A673 (cell line): ENCODE measurements at places on chromosomes 13 and 19. TPM values are rescaled to one million over a fixed set of nuclear protein-coding genes. Genes with fewer than 3 reads are reported as not detected.

Gene ZNF468
- total RNA-seq: 11.3 and 14.4 TPM in 2 replicates

Gene TMEM238
- 0.42 and 0.69 TPM in 2 replicates for total RNA-seq

Gene ZNF345
- total RNA-seq: 2.8 and 4.1 TPM in 2 replicates

Gene ZNF708
- total RNA-seq: 9.4 and 9.7 TPM in 2 replicates

Gene POLR2I
- total RNA-seq: 133 and 142 TPM in 2 replicates

Gene ZNF667
- 3.9 and 7.8 TPM in 2 replicates for total RNA-seq

Gene ZNF528
- total RNA-seq: 2.4 and 4.3 TPM in 2 replicates

Gene ZNF582
- 2.7 and 3.0 TPM in 2 replicates for total RNA-seq

DNA sequence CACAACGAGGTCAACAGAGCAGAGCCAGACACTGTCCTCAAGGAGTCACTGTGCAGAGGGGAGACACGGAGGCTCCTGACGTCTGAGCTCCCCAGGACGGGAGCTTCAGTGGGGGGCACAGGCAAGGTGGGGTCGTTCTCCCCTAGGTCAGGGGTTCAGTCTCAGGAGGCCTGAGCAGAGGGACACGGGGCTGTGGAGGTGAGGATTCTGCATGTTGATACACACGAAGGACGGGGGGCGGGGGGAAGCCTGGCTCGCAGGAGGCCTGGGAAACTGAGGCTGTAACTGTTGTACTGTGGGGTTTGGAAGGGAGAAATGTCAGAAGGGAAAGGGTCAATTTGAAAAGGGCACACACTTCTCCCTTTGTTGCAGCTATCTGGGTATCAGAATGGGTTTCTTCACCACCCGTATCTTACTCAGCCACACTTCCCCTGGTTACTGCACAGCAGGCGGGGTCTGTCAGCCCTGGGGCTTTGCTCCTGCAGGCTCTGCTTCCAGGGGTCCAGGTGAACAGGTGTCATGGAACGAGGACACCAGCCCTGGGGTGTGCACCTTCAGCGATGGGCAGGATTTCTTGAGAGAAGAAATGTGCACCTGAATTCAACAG is 748 bp upstream of the SIGLEC8 start:
- no peaks in the 10 kb centered on the region for H3K36me3 ChIP-seq
- H3K27me3 ChIP-seq: peaks cover 27% of the 10 kb centered on the region
- no peak for DNase-seq

DNA sequence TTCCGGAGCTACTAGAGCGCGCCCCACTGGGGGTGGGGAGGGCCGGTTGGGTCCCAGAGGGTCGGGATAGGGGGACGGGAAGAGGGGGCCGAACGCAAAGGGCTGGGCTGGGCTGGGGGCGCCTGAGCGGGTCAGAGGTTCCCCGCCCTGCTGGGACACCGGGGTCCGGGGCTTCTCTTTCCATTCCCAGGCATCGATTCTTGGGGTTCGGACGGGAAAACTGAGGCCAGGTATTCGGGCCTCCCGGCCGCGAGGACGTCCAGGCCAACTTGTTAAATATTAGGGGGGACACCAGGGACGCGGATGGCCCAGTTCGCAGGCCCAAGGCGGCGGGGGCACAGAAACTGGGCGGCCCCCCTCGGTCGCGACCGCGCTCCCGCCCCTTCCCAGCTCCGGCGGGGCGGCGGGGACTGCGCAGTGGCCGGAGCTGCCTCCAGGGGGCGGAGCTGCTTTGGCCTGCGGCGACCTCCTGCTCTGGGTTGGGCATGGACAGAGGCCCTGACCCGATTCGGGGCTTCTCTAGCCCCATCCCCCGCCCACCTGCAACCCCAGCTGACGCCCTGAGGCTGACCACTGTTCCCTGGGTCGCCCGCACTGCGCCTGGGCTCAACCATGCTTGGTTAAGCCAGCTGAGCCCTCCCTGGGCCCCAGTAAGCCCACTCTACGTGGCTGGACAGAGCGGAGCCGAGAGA is 1.2 kb upstream of the KLF16 start:
- H3K27me3 ChIP-seq: no peaks in the 10 kb centered on the region
- peaks cover 17% of the 10 kb centered on the region for H3K4me1 ChIP-seq
- peak; percentile 63 for DNase-seq
- no peaks in the 10 kb centered on the region for H3K36me3 ChIP-seq
- peak overlapping the region; percentile 61 for H3K4me3 ChIP-seq

- H3K27me3 ChIP-seq: peaks cover 64% of the 10 kb centered on the region
- H3K4me3 ChIP-seq: no peak overlapping the region
- H3K36me3 ChIP-seq: no peaks in the 10 kb centered on the region
- no peaks in the 10 kb centered on the region for H3K4me1 ChIP-seq
- no peak overlapping the region for H3K27ac ChIP-seq
- DNase-seq: no peak
Observed at GRCh38 chr19:50496189-50497021, 14.6 kb downstream of the JOSD2 start.

DNA sequence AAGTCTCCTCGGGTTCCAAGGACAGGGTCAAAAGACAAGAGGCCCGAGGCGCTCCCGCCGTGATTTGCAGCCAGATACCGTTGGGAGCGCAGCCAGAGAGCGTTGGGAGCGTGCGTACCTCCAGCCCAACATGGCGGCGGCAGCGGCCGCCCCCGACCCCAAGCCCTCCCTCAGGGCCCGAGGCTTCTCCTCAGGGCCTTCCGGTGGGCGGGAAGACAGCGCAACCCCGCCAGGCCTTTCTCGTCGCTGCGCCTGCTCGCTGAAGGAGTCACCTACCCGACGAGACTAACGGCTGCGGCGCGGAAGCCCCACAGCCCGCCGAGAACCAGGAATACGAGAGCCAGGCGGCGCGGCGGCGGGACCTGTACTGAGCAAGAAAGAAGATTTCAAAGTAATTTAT is 3.2 kb upstream of the ZNF850 start:
- H3K4me3 ChIP-seq: no peak overlapping the region
- no peaks in the 10 kb centered on the region for H3K4me1 ChIP-seq
- DNase-seq: no peak

DNA sequence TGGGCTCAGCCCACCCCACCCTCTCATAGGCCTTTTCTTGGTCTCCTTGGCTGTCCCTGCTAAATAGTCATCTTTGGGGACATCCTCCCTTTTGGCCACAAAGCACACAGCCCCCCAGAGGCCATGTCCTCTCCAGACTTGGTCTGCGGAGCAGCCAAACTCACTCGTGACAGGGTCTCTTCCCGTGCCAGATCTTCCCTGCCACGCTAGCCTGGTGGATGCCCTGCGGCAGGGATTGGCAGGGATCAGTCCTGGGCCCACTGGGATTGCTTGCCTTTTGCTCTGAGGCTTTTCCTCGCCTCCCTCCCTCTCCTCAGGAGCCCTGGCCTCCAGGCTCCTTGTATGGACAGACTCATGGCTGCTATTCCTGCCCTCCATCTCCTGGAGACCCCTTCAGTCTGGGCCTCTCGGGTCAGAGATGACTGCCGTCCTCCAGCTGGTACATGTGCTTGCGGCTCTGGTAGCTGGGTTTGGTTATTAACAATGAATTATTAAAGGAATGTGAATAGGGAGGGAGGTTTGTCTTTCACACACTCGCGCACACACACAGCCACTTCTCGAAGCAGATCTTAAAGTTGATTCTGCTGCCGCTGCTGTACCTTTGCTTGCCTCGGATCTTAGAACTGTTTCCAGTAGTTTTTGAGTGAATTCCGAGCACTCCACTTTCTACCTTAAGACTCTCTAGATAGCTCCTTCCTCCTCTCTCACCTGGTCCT is 45.1 kb downstream of the NFIX start:
- no peaks in the 10 kb centered on the region for H3K27me3 ChIP-seq
- H3K27ac ChIP-seq: no peak overlapping the region
- H3K4me3 ChIP-seq: no peak overlapping the region
- peaks cover 55% of the 10 kb centered on the region for H3K4me1 ChIP-seq

DNA sequence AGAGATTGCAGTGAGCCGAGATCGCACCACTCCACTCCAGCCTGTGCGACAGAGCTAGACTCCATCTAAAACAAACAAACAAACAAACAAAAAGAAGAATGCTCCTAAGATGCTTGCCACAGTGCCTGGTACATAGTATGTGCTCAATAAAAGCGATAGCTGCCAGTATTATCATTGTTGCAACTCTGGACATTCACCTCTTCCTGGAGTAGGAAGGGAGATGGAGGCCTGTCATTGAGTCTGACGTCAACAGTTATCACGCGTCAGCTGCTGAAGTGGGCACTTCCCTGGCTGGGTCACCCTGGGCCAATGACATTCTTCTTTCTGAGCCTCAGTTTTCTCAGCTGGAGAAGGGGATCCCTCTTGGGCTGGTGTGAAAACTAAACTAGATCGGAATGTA is 4.2 kb upstream of the PLAUR start:
- no peak overlapping the region for H3K4me3 ChIP-seq
- H3K4me1 ChIP-seq: peaks cover 9% of the 10 kb centered on the region
- DNase-seq: no peak
- no peaks in the 10 kb centered on the region for H3K36me3 ChIP-seq
- H3K27me3 ChIP-seq: no peaks in the 10 kb centered on the region

- no peak overlapping the region for H3K27ac ChIP-seq
- H3K27me3 ChIP-seq: no peaks in the 10 kb centered on the region
- H3K4me1 ChIP-seq: no peaks in the 10 kb centered on the region
- no peaks in the 10 kb centered on the region for H3K36me3 ChIP-seq
- no peak overlapping the region for H3K4me3 ChIP-seq
Observed at GRCh38 chr13:40028446-40028845, 373.0 kb downstream of the COG6 start.

- no peak for DNase-seq
- H3K27ac ChIP-seq: no peak overlapping the region
- H3K36me3 ChIP-seq: no peaks in the 10 kb centered on the region
- no peak overlapping the region for H3K4me3 ChIP-seq
Observed at GRCh38 chr19:48737360-48737998, 2.9 kb downstream of the RASIP1 start.

GRCh38 chr19:1156830-1157615 is 17.0 kb downstream of the SBNO2 start:
- H3K27ac ChIP-seq: peak overlapping the region; percentile 30
- no peaks in the 10 kb centered on the region for H3K27me3 ChIP-seq
- H3K4me3 ChIP-seq: no peak overlapping the region
- H3K36me3 ChIP-seq: no peaks in the 10 kb centered on the region
- peaks cover 18% of the 10 kb centered on the region for H3K4me1 ChIP-seq

- no peak overlapping the region for H3K27ac ChIP-seq
- DNase-seq: no peak
- no peaks in the 10 kb centered on the region for H3K4me1 ChIP-seq
- H3K36me3 ChIP-seq: no peaks in the 10 kb centered on the region
Observed at GRCh38 chr19:18723871-18724377, 40.4 kb downstream of the CRTC1 start.

- H3K27me3 ChIP-seq: peaks cover 22% of the 10 kb centered on the region
- no peak for DNase-seq
- H3K36me3 ChIP-seq: no peaks in the 10 kb centered on the region
- peak within 1 kb of the TSS; percentile 58 for H3K27ac ChIP-seq
Observed at GRCh38 chr13:43879755-43880181, at the start of gene LACC1. TSS of gene LACC1 (plus strand) at chr13:43879904. CDS start at chr13:43880986, 1,082 bp downstream.

GRCh38 chr19:49889687-49890348 is 6.9 kb downstream of the IL4I1 start:
- H3K4me3 ChIP-seq: peak overlapping the region; percentile 20
- no peak overlapping the region for H3K27ac ChIP-seq
- H3K27me3 ChIP-seq: no peaks in the 10 kb centered on the region
- peak; percentile 85 for DNase-seq

DNA sequence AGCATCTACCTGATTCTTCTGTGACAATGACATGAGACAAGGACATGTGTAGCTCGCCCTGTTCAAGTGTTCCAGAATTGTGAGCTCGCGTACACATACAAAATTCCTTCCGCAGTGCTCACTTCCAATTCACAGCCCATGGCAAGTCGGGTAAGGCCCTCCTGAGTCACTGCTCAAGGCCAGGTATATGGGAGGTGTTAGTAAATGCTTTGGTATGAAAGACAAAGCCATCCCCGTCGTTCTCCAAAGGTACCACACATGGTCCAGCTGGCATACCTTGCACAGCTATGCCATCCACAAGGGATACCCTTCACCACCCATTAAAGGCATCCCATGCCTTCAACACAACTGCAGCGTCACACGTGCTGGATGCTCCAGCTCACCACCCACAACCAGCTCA is 4.4 kb upstream of the ELL start:
- no peak for DNase-seq
- no peaks in the 10 kb centered on the region for H3K27me3 ChIP-seq
- no peaks in the 10 kb centered on the region for H3K4me1 ChIP-seq
- H3K27ac ChIP-seq: no peak overlapping the region
- H3K4me3 ChIP-seq: no peak overlapping the region
- peaks cover 2% of the 10 kb centered on the region for H3K36me3 ChIP-seq

GRCh38 chr13:36998624-36999041 is 507 bp downstream of the ALG5 start:
- no peak for DNase-seq
- peaks cover 21% of the 10 kb centered on the region for H3K4me1 ChIP-seq
- H3K36me3 ChIP-seq: peaks cover 31% of the 10 kb centered on the region
- H3K4me3 ChIP-seq: peak overlapping the region; percentile 69

DNA sequence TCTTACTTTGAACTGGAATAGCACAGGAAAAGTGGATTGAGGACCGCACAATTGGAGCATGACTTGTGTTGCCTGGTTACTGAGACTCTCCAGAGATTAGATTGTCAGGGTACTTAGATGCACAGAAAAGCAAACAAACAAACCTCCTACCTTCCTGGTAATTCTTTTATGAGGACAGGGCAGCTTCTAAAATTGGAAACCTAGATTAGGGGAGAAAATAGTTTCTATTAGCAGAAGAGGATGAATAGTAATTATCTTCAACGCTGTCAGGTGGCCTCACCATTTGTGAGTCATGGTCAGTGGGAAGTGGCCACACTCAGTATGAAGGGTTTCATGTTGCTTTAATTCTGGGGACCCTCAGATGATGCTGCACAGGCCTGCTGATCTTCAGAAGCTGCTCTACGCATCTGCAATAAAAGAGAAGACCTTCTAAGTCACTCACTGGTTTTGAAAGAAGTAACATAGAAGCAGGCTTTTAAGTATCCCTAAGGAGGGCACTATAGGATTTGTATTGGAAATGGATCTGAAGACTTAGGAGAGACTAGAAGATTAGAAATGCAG is 106.8 kb downstream of the LACC1 start:
- H3K4me3 ChIP-seq: no peak overlapping the region
- H3K27ac ChIP-seq: no peak overlapping the region
- H3K27me3 ChIP-seq: no peaks in the 10 kb centered on the region
- no peaks in the 10 kb centered on the region for H3K4me1 ChIP-seq
- DNase-seq: no peak

GRCh38 chr13:79810669-79811068 is 329.7 kb downstream of the NDFIP2 start:
- H3K27ac ChIP-seq: no peak overlapping the region
- H3K4me1 ChIP-seq: peaks cover 24% of the 10 kb centered on the region
- no peak for DNase-seq
- H3K27me3 ChIP-seq: peaks cover 4% of the 10 kb centered on the region
- H3K36me3 ChIP-seq: no peaks in the 10 kb centered on the region
